ENCODE measurements at places on chromosomes 6 and 20. TPM values are rescaled to one million over a fixed set of nuclear protein-coding genes. Genes with fewer than 3 reads are reported as not detected.

Gene SYTL3
- 1.5 TPM for total RNA-seq

Gene BANF2
- total RNA-seq, result not detected

Gene CEP43
- total RNA-seq, result 11.6 TPM

Gene RALGAPA2
- total RNA-seq, result 11.5 TPM

Gene COL9A1
- not detected for total RNA-seq

Gene MTG2
- total RNA-seq, result 30.9 TPM

Gene MEI4
- total RNA-seq, result not detected

Gene ZC2HC1B
- total RNA-seq, result 1.3 TPM

Gene KCNQ2
- total RNA-seq, result not detected

Gene CTAGE9
- total RNA-seq, result not detected

Gene TSPO2
- total RNA-seq, result not detected

Gene MBOAT1
- 1.8 TPM for total RNA-seq

Gene BMP5
- not detected for total RNA-seq

Gene VIP
- not detected for total RNA-seq

Gene GNL1
- 49.5 TPM for total RNA-seq

Gene RANBP9
- total RNA-seq, result 28.5 TPM

Gene LTA
- total RNA-seq, result not detected

Gene GPANK1
- total RNA-seq, result 14.7 TPM

Gene RAET1L
- total RNA-seq, result 27.2 TPM

Gene OR2B6
- total RNA-seq, result not detected

Gene SPTLC3
- total RNA-seq, result 7.1 TPM
